Stimulated activated CD8-positive, alpha-beta memory T cell treated with anti-CD3 and anti-CD28 coated beads, Interleukin-2, amount 100 ng/mL, for 1 hour (primary cell): ENCODE measurements at places on chromosomes 6 and 20.

- no peak for DNase-seq
These were observed 40.2 kb upstream of the NEDD9 start for GRCh38 chr6:11272491-11273192.

DNA sequence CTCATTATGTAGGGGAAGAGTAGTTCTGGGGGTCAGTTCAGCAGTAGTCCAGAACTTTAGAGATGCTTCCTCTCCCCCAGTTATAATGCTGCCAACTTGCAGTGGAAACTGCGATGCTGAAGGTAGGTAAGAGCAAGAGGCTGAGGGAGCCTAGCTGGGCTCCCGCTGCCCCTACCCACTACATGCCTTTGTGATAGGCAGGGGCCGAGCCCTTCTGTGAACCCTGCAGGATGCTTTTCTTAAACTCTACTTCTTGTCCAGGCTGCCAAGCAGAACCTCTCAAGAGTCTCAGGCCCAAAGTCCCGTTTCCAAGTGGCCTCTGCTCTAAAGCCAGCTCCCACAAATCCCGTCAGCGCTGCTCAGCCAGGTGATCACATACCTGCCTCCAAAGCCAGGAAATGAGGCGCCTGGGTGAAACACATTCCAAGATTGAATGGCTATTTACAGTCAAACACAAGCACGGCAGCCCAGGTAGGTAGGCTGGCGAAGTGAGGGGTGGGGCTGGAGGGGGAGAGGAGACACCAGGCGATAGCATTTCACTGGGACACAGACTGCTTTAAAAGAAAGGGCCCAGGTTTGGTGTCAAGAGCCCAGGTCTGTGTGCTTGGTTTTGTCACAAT, 150.7 kb downstream of the CD24 start:
- DNase-seq = no peak

GRCh38 chr6:42106112-42107023, 36.1 kb downstream of the C6orf132 start:
- no peak for DNase-seq

- no peak for DNase-seq
These were observed 122.3 kb downstream of the B3GAT2 start for GRCh38 chr6:70834520-70834919.

GRCh38 chr6:117008618-117009017, 131.6 kb downstream of the RFX6 start:
- DNase-seq = no peak
